GM12891 (cell line): ENCODE measurements at places on chromosomes 13 and 19.

DNA sequence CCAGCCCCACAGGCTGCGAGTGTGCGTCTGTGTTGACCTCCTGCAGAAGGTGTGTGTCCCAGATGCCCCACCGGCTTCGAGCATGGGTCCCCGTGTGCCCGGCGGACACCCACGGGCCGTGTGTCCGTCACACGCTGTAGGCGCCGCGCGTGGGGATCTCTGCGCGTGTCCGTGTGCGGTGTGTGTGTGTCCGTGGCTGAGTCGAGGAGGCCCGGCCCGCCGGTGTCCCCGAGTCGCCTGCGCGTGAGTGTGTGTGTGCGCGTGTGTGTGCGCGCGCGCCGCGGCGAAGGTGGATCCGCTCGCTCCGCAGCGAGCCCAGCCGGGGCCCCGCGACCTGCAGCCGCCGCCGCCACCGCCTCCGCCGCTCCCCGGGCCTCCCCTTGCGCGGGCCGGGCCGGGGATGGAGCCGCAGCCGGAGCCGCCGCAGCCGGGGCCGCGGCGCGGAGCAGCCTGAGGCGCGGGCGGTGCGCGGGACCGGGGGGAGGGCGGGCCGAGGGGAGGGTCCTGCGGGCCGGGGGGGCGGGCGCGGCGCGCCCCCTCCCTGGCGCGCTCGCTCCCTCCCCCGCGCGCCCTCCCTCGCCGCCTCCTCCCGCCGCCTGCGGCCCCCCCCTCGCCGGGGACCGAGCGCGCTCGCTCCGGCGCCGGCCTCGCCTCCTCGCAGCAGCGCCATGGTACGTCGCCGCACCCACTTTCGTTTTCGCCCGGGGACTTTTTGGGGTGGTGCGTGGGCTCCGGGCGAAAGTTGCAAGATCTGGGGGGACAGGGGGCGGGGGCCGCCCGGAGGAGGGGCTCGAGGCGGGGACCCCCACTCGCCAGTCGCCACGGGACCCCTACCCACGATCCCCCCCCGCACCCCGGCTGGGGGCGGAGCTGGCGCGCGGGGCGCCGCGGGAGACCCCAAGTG lies 7.1 kb upstream of the NFIC start:
- peak; percentile 83 for DNase-seq

GRCh38 chr13:75932636-75933035 lies 296.5 kb downstream of the LMO7 start:
- no peak for DNase-seq

GRCh38 chr13:73952648-73953047 lies 181.6 kb downstream of the KLF12 start:
- no peak for DNase-seq

DNA sequence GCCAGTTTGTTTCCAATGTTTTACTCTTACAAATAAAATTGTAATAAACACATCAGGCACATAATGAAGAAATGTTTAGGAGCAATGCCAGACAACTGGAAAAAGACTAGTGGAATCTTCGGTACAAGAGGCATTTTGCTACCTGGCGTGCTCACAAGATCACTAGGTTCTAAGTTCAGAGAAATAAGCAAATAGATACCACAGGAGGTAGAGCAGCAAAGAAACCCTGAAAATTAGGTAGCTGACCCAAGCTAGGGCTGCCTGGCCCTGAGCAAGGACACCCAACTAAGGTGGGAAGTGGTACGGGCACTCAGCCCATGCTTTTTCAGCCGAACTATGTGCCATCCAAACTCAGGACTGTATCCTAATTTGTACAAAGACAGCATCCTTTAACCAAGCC lies 32.2 kb upstream of the TPP2 start:
- no peak for DNase-seq

DNA sequence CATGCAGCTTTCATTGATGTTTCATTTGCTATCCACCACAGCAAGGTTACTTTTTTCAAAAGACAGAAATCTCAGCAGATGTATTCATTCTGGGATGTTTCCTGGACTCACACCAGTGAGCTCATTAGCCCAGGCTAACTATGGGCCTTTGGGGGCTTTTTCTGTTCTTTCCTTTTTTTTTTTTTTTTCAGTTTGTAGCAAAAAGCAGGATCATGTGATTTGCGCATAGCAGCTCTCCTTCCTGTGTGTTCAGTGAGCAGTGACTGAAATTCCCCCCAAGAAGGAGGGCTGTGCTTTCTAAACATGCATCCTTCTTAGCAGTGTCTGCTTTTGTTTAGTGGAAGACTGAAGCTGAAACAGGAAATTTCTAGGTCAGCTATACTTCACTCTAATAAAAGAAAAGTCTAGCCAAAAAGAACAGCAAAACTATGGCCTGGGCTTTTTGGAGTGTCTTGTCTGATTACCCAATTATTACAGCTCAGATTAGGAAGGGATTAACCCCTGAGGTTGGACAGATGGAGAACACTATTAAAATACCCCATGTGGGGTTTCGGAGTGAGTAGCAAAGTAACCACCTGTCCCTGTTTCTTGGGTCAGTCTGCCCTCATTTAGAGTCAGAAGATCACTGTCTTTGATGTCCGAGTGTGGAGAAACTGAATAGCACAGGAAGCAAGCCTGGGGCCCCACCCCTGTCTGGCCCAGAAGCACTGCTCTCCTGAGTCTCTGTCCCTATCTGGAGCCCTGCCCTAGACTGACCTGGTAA lies 8.9 kb upstream of the AMER2 start:
- DNase-seq: no peak

GRCh38 chr19:17409990-17410389 lies 4.6 kb upstream of the BST2 start:
- no peak for DNase-seq

DNA sequence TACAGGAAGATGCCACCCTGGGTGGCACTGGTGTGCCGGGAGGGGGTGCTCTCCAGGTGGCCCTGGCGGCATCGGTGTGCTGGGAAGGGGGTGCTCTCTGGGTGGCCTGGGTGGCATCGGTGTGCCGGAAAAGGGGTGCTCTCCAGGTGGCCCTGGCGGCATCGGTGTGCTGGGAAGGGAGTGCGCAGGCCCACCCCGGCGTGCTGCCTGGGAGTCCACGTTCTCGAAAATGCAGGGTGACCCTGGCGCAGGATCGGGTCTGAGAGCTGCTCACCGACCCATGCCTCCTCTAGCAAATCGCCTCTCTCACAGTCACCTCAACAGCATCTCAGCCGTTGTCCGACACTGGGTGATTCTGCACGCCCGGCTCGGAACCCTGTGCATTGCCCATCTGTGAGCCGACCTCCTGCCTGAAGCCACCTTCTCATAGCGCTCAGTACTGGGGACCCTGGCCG lies 36.4 kb downstream of the RASA3 start:
- DNase-seq: no peak

DNA sequence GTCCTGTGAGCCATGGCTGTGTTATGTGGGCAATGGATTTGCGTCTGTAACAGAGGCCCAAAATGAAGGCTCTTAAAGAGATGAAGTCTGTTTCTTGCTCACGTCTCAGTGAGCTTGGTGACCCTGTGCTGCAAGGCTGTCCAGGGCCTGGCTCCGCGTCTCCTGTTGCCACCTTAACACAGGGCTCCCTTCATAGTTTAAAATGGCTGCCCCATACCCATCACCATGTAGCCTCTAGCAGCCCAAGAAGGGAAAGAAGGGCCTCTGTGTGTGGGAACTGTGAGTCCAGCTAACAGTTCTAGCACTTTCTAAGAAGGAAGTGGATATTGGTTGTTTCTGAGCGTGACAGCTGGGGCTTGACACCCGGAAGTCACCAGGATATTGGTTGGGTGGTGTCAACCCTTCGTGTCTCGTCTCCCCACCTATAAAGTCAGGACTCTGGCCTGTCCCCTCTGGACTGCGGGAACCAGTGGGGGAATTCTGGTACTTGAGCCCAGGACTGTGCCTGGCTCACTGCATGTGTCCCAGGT lies 20.9 kb downstream of the TMED1 start:
- no peak for DNase-seq

GRCh38 chr19:49749055-49749716 lies 13.9 kb downstream of the TSKS start:
- DNase-seq: no peak

- no peak for DNase-seq
Observed at GRCh38 chr19:34310494-34310981, 54.5 kb upstream of the GPI start.

DNA sequence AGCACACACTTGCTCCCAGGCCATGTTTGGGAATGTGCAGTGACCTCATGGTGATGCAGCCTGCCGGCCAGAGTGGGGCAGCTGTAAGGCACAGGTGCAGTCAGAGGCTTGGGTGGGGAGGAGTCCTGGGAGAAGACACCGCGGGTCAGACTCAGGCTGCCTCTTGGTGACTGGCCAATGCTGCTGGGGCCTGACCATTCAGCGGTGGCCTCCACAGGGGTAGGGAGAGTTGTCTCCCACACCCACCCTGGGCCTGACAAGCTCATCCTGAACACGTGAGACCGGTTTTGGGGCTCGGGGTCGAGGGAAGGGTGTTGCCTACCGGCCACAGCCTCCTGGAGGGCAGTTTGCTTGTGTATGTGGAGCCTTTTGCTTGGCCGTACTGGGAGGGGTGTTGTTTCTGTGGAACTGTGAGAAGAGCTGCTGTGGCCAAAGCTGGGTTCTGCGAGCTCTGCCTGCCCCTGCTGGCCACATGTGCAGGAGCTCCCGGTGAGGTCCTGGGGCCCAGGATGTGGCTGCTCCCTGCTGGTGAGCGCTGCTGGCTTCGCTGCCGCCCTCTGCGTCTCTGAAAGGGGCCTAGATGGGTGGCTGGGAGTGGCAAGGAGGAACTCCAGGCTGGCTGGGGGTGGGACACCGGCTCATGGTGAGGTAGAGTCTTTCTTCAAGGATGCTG lies 22.1 kb downstream of the UPF1 start:
- no peak for DNase-seq

- no peak for DNase-seq
Observed at GRCh38 chr19:49559928-49560327, 20.4 kb downstream of the NOSIP start.

DNA sequence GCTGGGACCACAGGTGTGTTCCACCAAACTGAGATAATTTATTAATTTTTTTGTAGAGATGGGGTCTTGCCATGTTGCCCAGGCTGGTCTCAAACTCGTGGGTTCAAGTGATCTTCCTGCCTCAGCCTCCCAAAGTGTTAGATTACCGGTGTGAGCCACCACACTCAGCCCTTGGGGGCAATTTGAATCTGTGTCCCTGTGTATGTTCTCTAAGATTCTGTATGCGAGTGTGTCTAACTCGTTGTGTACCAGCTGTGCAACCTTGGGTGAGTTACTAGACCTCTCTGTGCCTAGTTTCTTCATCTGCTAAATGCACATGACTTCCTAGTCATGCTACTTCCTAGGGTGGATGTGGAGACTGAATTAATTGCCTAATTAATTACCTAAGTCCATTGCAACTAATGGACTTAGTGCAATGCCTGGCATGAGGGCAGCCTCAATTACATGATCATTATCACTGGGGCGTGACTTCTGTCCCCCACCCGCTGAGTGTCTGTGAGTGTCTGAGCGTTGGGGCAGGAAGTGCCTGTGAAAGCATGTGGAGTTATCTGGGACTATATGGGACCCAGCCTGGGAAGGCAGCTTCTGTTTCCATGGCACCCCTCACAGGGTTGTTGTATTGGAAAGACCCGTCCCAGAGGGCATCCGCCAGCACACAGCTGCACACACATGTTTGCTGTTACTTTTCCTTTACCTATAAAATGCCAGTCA lies 1.8 kb upstream of the NCCRP1 start:
- no peak for DNase-seq

DNA sequence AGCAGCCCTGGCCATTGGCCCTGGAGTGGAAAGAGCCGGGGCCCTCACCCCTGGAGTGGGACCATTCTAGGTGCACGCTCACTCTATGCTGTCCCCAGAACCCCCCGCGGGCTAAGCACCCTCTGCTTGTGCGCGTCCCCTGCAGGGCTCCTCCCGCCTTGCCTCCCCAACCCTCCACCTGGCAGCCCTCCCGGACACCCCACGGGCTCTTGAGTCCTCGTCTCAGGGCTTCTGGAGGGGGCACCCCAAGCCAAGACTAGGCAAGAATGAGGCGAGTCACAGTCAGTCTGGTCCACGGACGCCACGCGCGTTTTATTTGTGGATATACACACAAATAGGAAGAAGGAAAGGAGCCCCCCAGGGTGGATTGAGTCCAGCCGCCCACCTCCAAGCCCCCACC lies 7.0 kb upstream of the TMEM161A start:
- no peak for DNase-seq

GRCh38 chr19:45515081-45515624 lies 7.9 kb downstream of the VASP start:
- DNase-seq: no peak

DNA sequence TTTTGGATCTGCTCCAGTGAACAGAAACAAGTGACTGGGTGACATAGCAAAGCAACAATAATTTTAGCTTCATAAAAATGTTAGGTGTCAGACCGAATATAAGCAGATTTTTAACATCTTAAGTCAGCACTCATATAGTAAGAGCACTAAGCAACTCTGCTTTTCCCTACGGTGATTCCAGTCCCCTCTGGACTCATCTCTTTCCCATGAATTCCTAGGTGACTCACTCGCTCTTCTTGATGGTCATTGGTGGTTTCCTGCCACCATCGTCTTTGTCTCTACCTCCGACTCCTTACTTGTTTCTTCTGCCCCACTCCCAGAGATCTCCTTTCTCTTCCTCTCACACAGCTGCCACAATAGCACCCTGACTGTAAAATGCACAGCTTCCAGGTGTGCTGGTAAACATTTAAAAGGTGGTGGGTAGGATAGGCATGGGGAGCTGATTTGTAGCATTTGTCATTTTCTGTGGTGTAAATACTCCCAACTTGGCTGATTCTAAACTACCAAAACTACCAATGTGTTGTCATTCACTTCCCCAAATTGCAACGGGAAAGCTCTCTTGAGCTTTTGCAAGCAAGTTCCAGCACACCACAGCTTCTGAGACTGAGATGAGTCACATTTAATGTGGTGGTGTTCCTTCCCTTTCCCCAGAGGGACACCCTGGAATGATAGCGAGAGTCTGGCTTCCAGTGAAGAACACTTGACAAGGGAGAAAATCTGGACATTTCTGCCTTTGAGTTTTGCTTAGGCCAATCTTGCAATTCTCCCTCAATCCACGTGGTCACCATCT lies 42.8 kb upstream of the CLDN10 start:
- DNase-seq: no peak

DNA sequence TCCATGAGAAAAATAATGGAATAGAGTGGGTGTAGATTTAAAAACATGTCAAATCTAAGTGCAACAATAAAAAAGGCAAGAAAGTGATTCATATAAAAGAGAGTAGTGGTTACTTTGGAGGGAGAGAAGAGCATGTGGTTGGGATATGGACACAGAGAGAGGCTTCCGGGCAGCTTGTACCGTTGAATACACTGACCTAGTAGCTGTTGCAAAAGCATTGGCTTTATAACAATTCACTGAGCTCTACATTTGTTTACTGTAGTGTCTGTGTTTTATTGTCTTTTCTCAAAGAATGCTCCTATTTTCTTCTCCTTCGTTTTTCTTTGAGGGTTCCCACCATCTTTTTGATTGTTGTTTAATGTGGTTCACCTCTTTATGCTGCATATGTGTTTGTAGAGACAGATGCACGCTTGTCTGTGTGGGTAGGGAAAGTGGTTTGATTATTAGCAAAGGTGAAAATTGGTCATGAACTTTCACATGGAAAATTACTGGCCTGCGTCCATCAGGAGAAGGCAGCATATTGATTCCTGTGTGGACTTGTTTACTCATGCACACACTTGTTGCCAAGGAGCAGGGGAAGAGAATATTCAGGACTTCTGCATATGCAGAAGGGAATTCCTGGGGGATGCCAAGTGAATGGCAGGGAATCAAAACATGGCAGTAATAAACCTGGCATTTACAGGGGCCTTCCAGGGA lies 29.9 kb upstream of the IRS2 start:
- no peak for DNase-seq
